ENCODE measurements at places on chromosomes 2 and 18.

DNA sequence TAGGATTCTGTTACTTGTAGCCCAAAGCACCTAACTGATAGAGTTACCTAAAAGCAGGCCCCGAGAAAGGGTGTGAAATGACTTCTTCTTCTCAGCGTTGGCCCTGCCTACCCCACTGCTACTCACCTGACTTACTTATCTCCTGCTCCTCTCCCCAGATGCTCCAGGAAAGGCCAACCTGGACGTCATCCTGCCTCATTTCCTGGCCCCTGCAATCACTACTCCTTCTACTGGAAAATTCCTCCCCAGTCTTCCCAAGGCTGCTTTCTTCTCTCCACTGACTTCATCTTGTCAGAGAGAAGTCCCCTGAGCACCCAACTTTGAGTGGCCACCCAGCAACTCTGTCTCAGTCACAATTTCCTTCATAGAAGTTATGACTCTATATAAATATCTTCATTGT is 63.4 kb upstream of the KLF7 start:
- no peak for DNase-seq

GRCh38 chr2:189203177-189203799 is 23.7 kb upstream of the COL5A2 start:
- no peak for DNase-seq

GRCh38 chr2:174623690-174624089 is 26.1 kb upstream of the WIPF1 start:
- DNase-seq, result no peak

DNA sequence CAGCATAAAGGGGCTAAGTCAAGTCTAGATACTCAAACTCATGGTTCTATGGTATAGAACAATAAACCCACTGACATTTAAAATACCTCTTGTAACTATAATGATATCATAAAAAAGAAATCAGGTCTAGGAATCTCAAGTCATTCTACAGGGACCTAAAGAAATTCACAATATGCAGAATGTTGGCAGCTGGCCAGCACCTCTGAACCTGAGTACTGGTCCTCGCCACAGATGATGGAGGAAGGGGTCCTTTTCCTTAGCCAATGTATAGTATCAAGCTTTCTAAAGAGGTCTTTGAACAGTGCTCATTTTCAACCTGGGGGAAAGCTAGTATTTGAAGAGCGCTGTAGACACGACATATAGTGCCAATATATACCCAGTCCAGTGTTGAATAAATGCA is 108.4 kb upstream of the ITGB6 start:
- peak; percentile 31 for DNase-seq

GRCh38 chr18:23671564-23671963 is 8.9 kb upstream of the ANKRD29 start:
- peak; percentile 42 for DNase-seq

GRCh38 chr2:120825370-120826259 is 89.9 kb downstream of the GLI2 start:
- peak; percentile 90 for DNase-seq

DNA sequence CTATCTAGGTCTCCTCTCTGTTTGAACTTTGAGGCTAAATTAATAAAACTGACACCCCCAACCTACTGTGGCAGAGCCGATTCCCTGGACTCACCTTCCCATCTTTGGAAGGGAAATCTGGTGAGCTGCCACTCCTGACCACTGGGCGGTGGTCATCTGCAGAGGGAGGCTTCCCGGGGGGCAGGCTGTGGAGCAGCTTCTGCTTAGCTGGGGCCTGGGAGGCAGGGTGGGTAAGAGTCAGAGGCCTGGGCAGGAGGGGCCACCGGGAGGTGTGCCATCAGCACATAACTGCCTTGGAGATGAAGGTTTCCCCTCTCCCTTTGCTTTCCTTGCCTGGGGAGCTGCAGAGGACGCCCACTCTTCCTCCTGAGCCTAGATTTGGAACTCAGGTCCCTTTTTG is 2.3 kb upstream of the NPPC start:
- no peak for DNase-seq

- no peak for DNase-seq
Measured at GRCh38 chr18:54257015-54257414, 12.3 kb upstream of the POLI start.

GRCh38 chr18:61985681-61986080 is 92.9 kb upstream of the RNF152 start:
- no peak for DNase-seq

GRCh38 chr2:148484066-148484465 is 160.5 kb upstream of the EPC2 start:
- DNase-seq, result no peak

GRCh38 chr2:204199357-204199756 is 262.8 kb downstream of the ICOS start:
- DNase-seq, result no peak

DNA sequence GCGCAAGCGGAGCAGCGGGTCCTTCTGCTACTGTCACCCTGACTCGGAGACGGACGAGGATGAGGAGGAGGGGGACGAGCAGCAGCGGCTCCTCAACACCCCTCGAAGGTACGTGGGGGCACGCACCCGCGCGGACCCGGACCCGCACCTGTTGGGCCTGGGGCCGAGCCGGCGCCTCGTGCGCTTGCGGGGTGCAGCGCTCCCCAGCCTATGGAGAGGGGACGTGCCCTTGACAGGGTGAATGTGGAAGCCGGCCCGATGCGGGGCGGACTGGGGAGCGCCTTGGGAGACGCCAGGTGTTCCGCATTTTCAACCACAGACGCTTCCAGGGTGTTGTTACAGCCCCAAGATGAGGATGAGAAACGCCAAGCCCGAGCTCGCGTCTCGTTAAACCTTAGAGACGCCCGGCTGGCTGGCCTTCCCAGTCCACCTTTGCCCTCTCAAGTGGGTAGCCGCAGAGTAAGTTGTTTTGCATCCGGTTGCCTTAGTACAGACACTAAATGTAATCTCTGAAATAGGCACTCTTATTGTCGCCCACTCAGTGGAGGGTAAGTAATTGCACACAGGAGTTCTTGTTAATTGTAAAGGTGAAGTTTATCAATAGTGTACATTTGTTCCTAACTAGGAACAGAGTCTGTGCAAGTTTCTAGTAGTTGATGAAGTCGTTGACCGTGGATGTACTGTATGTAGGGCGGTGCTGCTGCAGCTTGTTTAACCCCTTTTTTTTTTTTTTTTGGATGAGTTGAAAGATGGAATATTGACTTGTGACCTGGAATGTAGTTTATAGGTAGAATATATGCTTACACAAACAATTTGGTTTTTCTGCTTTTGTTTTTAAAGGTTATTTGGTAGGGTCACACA is 815 bp downstream of the GMCL1 start:
- no peak for DNase-seq

- no peak for DNase-seq
Measured at GRCh38 chr2:236552581-236553363, 16.9 kb upstream of the ACKR3 start.

DNA sequence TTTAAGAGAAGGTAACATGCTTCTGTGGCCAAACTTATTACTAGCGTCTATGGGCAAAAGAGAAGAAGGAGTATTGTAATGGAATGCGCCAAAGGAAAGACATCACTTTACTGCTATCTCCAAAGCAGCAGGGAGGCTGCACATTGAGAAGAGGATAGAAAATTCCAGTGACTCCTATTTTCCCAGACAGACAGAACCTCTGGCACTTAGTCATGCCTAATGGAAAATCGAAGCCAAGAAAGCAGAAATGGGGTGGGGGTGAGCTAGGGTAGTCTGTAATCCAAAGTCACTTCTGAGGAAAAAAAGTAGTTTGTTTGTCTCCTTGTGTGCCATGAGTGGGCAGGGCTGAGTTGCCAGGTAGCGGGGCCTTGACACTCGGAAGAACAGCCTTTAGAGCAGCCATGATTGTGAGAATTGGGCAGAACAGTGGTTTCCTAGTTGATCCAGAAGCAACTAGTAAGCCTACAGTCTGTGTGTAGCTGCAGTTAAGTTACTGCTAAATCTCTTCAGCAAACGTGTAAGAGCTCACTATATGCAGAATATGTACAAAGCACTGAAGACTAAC is 79.4 kb upstream of the FOSL2 start:
- peak; percentile 66 for DNase-seq

GRCh38 chr2:231927566-231927890 is 1.3 kb upstream of the NPPC start:
- DNase-seq, result no peak

- no peak for DNase-seq
Measured at GRCh38 chr2:10471046-10471571, 23.0 kb upstream of the ODC1 start.

DNA sequence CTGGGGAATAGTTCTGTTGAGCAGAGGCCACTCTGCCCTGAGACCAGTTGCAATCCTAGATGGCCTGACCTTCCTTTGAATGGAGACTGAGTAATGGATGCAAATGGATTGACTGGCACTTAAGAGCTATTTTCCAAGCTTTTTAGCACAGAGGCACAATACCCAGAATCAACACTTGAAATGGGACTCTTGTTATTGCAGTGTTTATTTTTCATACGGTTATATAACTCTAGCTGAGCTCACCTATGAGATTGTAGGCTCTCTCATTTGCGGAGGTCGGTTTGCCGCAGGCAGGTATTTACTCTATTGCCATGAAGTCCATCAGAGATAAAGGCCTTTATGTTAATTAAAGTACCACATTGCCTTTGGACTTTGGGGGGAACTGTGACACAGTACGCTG is 422.3 kb upstream of the CELF4 start:
- DNase-seq, result no peak

GRCh38 chr2:156797832-156798231 is 361.7 kb downstream of the GPD2 start:
- no peak for DNase-seq

DNA sequence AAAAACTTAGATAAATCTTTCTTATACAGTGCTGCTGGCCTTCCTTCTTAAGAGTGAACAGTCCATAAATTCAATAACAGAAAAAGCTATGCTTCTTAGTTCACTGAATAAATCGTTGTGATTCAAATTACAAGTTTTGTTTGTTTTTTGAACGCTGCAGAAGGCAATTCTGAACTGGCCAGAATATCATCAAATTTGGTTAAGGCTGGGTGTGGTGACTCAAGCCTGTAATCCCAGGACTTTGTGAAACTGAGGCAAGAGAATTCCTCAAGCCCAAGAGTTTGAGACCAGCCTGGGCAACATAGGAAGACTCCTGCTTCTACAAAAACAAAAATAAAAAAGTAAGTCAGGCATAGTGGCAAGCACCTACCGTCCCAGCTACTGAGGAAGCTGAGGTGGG is 111.2 kb upstream of the SLC39A10 start:
- DNase-seq, result no peak

GRCh38 chr2:239735829-239736357 is 289.2 kb downstream of the NDUFA10 start:
- DNase-seq, result no peak

DNA sequence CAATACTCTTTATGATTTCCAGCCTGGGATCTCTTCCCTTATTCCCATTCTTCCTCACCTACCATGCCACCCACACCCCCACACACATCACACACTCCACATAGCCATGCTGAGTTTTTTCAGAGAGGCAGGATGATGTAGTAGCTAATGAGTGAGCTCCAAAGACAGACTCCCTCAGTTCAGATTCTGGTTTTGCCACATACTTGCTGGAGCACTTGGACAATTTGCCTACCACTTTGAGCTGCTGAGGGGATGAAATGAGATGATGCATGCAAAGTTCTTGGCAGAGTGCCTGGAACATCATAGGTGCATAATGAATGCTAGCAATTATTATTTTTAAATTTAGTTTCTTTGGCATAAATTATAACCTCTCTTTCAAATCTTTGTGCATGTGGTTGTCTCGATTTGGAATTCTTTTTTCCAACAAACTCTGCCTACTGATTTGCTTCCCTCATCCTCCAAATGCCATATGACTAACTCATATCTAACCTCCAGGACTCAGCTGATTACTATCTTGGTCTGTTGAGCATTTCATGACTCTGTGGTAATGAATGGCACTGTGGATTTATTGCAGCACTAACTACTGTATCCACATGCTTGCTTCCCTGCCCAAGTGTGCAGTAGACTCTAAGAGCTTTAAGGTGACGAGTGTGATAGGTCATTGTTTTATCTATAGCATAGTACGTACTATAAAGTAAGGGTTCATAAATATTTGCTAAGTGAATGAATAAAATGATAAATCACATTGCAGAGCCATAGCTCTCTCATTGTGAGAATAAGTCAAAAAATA is 99.1 kb downstream of the TACR1 start:
- peak; percentile 80 for DNase-seq

DNA sequence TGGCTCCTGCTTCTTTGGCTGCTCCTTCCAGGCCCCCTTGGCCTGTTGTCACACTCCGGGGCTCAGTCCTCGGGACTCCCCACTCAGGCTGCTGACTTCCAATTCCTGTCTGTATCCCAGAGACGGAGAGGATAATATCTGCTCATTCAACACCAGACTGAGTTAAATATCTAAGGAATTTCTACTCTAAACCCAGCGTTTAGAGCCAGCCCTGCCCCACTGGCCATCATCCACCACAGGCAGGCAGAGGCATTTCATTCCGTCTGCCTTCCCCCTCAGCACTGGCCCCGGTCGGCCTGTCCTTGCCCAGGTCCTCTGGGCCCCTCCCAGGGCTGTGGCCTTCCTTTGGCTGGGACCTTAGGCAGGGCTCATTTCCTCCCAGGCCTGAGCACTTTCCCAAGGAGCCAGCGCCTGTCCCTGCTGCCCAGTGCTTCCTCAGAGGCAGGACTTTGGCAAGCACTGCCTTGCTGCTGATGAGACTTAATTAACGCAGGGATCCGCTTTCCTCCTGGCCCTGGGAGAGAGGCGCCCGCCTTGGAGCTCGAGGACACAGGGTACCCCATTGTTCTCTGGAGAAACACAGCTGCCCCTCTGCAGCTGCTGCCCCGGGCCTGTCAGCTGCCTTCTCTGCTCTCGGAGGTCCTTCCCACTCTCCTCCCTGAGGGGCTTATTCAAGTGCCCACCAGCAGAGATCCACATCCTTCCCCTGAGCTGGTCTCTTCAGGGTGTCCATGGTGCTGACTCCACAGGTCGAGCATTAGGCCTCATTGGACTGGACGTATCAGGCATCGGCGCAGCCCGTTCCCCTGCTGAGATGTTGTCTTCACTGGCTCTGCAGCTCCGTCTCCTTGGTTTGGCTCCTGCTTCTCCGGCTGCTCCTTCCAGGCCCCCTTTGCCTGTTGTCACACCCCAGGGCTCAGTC is 42.8 kb downstream of the ATOH8 start:
- DNase-seq, result peak; percentile 61

DNA sequence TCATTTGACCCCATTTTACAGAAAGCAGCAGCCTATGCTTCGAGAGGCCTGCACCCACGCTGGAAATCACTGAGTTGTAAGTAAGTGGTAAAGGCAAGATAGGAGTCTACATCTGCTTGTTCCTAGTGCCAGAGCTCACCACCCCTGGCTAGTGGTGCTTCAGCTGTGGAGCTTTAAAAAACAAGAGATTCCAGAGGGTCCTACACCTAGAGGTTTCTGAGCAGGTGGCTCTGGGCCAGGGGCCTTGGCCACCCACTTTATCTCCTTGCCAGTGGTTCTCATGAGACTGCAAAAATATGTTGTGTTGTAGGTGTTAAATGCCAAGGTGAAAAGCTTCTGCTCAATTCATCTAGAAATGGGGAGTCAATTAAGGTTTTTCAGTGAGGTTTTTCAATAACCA is 60.0 kb upstream of the SERTAD2 start:
- no peak for DNase-seq

GRCh38 chr2:236046715-236047114 is 121.5 kb downstream of the GBX2 start:
- DNase-seq, result no peak

Measured in fibroblast of skin of scalp (primary cell).